ENCODE measurements at places on chromosomes 1 and 21. TPM values are rescaled to one million over a fixed set of nuclear protein-coding genes. Genes with fewer than 3 reads are reported as not detected.

- no peak for DNase-seq
These were observed 14.8 kb upstream of the CDCP2 start for GRCh38 chr1:54167422-54168139.

DNA sequence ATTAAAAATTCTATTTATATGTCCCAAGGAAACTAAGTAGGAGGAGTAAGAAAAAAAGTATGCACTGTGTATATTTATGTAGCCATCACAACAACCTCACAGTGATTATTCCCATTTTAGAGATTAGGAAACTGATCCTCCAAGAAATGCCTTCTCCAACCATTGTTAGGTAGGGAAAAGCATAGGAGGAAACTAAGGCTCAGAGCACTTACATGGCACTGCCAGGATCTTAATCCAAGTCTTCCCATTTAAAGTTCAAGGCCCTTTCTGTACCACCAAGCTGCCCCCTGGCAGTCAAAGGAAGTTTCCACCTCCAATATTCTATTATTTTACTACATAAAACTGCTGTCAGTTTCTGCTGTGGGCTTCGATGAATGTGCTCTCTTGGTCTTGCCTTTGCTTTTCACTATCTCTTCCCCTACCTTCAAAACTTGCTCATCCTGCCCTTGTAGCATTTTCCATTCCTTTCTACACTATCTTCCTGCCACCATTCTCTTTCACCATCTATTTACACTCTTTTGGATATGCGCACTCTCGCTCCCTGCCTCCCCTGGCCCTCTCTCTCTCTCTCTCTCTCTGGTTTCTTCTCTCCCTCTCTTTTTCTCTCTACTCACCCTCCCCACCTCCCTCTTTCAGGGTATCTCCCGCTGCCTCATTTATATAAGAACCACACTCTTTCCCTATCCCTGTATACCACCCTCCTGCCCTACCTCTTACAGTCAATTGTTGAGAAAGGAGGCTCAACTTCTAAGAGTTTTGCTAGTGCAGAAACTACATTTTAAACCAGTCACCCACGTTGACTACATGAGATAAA, 34.0 kb downstream of the PUM1 start:
- DNase-seq, result no peak

DNA sequence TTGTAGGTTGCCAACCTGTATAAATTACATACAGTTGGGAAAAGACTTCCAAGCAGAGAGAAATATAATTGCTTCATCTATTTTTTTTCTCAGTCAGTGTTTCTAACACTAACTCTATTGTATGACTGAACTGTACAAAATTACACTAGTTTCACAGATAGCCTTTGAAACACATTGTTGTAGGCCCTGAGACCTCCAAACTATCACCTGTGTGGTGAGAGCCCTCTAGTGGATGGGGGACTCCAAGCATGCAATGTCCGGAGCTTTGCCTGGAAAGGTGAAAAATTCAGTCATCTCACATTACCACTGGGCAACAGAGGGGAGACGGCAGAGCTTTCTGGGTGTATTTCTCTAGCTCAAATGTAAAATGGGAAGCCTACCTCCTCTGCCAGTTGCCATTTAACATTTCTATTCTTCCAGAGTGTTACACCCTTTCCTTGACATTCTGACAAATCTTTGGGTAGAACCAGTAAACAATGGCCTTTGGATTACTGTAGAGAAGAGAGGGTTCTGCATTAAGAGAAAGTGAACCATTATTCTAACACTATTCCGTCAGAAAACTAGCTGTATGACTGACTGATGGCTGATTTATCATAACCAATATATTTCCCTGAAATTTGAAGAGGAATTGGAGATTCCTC, 212.2 kb downstream of the LYPLAL1 start:
- peak; percentile 22 for DNase-seq

GRCh38 chr1:21937034-21937371, at the start of gene HSPG2:
HSPG2 (minus strand) TSS chr1:21937310; CDS start chr1:21937217, 93 bp downstream.
- no peak for DNase-seq

Gene ADGRL4
- 5.6 TPM for polyA plus RNA-seq

Gene PLPPR5
- polyA plus RNA-seq, result 0.58 TPM

Measured in brain (organoid and tissue), 16 donors.